Activated T-cell treated with anti-CD3 and anti-CD28 coated beads for 24 hours (primary cell): ENCODE measurements at places on chromosomes 4 and X.

DNA sequence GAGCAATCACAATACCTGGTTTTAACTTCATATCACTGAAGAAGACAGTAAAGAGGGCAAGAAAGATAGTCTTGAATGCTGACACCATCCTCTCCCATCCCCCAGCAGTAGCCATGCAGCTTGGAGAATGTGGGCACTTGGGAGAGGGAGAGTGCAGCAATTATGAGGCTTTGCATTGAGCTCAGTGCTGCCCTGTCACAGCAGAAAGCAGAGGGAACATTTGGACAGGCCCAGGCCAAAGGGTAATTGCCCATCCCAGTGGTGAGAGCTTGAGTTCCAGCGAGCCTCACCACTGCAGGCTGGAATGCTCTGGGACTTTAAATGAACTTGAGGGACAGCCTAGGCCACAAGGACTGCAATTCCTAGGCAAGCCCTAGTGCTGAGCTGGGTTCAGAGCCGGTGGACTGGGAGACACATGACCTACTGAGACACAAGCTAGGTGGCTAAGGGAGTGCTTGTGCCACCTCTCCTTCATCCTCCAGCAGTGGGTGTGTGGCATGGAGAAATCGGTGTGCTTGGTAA lies 36.3 kb downstream of the CORIN start:
- no peak for DNase-seq

- DNase-seq = no peak
Measured at GRCh38 chr4:113303315-113303714, 253.9 kb downstream of the ANK2 start.

GRCh38 chr4:16687845-16688244 lies 210.6 kb downstream of the LDB2 start:
- DNase-seq = no peak

- peak; percentile 15 for DNase-seq
Measured at GRCh38 chrX:2967998-2968909, 38.1 kb upstream of the ARSH start.

- no peak for DNase-seq
Measured at GRCh38 chr4:186082221-186082620, 13.3 kb downstream of the TLR3 start.
